ENCODE measurements at places on chromosomes 7 and 10. TPM values are rescaled to one million over a fixed set of nuclear protein-coding genes. Genes with fewer than 3 reads are reported as not detected.

WDR11 gene
- total RNA-seq = 54.7 TPM

DNA sequence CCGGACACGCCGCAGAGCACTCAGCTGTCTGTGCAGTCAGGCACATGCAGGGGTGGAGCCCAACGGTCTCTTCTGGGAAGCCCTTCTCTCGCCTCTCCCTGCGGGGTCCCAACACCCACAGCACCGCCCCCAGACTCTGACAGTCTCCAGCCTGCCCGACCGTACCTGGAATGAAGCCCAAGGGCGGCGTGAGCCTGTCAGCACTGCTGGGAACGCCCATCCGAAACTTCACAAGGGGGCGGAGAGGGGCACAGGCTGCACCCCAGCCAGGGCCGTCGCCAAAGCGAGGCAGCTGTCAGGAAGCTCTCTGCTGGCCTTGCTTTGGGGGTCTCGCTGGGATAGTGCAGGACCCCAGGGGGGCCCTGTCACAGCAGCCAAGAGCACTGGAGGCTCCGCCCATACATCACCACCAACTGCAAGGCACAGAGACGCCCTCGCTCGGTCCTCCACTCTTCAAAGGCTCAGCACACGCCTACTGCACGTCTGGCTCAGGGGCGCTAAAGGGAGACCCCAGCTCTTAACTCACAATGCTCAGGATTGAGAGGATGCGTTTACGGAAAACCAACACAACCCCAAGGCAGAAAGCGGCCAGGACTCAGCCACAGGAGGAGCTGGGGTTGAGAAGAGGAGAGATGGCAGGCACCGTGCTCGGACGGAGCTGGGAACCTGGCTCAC, 30.9 kb downstream of the MAD1L1 start:
- no peak for DNase-seq

DNA sequence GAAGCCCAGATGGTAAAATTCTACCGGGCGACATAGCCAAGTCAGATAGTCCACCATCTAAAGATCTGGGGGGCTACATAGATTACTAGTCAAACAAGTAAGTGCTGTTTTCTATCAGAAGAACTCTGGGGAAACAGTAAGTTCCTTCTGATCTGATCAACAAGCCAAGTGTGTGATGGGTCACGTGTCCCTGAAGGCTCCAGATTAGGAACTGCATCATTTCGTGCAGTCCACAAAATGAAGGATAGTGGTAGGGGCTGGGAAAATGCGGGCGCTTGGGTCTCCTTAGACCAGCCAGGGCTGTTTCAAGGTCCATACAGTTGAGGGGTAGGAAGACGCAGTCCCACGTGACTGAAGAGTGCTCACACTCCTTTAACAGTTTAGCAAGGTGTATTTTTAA, 1.8 kb upstream of the CHN2 start:
- no peak for DNase-seq

WASL gene
- 22.5 TPM for total RNA-seq

AMZ1 gene
- not detected for total RNA-seq

LRRTM3 gene
- total RNA-seq = not detected

DNA sequence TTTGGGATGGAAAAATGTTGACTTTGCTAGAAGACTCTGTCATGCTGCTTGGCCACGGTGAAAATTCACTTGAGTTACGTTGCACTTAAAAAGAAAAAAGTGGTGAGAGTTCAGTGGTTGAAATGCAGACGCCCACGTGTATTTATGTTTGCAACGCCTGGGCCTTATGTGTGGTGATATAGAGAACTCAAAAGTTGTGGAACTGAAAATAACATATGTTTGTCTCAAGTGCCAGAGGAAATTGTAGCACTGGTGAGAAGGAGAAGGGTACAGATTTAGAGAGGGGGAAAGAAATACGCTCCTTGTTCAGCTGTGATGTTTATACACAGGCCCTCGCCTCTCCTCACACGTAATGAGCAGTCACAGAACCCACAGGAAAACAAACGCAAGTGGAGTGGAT, 73.6 kb downstream of the EMX2 start:
- no peak for DNase-seq

ATRNL1 gene
- total RNA-seq = 13.0 TPM

GRCh38 chr10:33803248-33803647, 468.8 kb upstream of the NRP1 start:
- DNase-seq = no peak
